ENCODE measurements at places on chromosomes 11 and 22.
A peak's percentile ranks its signal among the peaks of the same experiment; 100 is the strongest.

DNA sequence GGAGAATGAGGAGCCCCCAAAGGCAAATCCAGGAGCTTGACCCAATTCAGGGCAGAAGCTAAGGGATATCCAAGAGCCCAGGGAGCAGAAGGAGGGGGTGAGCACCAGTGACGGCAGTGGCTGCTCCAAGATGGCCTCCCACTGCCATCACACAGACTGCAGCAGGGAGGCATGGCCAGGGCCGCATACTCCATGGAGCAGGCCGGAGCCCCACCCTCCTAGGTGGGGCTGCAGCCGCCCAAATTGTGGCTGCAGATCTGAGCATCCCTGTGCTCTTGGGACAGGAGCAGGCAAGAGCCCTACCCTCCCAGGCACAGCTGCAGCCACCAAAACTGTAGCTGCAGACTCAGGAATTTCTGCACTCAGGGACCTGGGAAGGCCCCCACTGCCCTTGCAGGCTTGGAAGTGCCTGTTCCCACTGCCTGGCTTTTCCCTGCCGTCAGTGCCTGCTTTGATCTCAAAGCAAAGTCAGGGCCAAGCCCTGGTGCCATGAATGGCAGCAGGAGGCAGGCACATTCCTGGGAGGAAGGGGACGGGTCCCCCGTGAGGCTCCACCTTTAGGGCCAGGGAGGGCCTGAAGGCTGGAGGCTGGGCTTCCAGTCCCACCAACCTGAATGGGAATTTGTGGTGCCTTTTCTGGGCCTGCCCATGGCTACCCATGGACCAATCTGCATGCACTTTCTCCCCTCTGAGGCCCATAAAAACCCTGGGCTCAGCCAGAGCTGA is 10.3 kb upstream of the WNT7B start:
- DNase-seq, result no peak

DNA sequence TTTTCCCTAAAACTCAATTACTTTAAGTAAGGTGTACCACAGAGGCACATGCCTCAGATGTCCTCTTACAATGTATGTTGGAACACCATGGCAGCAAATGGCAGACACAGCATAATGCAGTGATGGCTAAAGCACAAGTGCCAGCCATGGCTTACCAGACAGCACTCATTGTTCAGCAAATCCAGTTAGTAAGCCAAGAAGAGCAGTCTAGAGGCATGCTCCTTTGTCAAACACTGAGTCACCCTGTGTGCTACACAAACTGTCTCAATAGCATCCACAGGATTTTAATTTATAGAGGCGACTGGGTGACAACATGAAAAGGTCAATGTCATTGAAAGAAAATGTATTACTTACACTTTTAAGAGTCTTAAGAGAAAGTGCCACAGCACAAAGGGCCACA is 140.6 kb downstream of the KCNA4 start:
- DNase-seq, result no peak

DNA sequence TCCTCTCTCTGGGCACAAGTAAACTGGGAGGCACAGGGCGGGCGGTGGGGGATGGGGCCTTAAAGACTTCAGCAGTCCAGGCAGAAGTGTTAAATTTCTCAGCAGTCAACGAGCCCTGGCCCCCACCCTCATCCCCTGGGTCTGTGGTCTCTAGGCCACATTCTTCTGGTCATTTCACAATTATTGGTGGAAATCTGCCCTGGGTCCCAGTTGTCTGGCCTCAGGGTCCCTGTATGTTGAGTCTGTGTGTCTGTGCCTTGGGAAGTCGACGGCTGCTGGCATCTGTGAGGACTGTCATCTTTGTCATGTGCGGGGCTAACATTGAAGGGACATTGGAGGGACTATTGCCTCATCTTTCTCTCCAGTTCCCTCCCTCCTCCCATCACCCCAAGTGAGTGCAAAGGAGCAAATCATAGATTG is 1.7 kb downstream of the TSPAN18 start:
- DNase-seq, result no peak

- DNase-seq, result peak; percentile 63
Measured at GRCh38 chr11:57414612-57415212, 12.2 kb downstream of the SLC43A3 start.

GRCh38 chr11:118939953-118940598 is 14.3 kb upstream of the BCL9L start:
- DNase-seq, result peak; percentile 93

DNA sequence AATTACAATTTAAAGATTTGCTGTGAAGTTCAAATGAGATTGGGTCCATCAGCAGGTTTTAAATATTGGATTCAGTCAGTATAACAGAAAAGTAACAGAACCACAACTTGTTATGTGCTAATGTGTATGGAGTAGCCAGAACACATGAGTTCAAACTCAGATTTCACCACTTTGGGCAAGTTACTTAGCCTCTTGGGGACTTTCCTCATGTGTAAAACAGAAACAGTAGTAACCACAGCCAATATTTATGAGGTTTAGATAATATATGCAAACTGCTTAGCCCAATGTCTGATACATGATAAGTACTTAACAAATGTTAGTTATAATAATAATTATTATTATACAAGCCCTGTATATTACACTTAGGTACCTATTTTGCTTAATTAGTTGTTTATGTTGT is 21.8 kb upstream of the SLC5A12 start:
- no peak for DNase-seq

DNA sequence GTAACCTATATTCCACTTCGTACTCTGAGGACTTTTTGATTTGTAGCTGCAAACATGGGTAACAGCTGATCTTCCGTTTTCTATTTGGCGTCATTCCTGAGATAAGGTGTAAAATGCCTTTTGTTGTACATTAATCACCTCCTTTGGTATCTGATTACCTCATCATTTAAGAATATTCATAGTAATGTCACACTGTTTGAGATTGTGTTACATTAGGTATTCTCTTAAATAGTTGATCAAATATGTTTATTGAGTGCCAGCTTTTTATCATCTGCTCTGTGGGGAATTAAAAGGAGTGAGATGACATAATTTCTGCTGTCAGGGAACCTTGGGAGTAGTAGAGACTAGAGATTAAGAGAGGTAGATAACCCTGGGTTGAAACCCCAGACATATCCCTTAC is 5.9 kb downstream of the NCAM1 start:
- no peak for DNase-seq

- no peak for DNase-seq
Measured at GRCh38 chr11:965206-965775, 39.6 kb downstream of the AP2A2 start.

DNA sequence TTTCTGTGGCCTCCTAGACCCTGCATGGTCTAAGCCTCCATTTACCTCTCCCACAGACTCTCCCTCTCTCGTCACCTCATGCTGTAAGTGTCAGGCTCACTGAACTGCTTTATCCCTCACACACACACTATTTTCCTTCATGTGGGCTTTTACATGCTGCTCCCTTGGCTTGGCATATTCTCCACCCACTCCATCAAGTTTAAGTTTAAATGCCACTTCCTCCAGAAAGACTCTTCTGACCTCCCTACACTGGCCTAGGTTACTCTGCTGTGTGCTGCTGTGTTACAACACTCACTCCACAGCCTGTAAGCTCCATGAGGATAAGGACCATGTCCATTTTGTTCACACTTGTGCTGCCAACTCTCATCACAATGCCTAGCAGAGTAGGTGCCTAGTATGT is 2.5 kb downstream of the DCHS1 start:
- no peak for DNase-seq

- DNase-seq, result no peak
Measured at GRCh38 chr11:55726715-55727324, 46.4 kb upstream of the OR5D13 start.

GRCh38 chr22:49546811-49547585 is 280.7 kb downstream of the BRD1 start:
- no peak for DNase-seq

DNA sequence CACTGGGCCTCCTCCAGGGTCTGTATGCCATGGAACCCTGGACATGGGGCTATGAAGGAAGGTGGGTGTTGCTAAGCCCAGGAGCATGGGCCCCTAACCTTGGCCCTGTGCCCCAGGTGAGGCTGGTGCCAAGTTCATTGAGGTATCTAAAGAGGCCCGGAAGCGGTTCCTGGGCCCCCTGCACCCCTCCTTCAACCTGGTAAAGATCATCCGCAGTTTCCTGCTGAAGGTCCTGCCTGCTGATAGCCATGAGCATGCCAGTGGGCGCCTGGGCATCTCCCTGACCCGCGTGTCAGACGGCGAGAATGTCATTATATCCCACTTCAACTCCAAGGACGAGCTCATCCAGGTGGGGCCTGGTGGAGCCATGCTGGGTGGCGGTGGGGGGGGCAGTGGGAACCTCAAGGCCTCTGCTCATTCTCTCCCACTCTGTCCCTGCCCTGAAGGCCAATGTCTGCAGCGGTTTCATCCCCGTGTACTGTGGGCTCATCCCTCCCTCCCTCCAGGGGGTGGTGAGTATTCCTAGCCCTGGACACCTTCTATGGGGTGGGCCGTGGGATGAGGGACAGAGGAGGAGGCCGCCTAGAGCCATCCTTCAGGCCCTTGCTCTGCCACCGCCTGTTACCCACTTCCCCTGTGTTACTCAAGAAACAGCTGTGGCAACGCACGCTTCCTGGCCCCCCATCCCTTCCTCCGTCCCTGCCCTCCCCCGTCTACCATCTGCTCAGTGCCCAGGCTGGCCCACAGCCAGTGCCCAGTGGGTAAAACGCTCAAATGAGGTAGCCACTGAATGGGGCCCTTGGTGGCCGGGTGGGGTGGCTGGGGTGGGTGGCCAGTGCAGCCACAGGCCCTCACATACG is 3.0 kb downstream of the PNPLA2 start:
- DNase-seq, result no peak

DNA sequence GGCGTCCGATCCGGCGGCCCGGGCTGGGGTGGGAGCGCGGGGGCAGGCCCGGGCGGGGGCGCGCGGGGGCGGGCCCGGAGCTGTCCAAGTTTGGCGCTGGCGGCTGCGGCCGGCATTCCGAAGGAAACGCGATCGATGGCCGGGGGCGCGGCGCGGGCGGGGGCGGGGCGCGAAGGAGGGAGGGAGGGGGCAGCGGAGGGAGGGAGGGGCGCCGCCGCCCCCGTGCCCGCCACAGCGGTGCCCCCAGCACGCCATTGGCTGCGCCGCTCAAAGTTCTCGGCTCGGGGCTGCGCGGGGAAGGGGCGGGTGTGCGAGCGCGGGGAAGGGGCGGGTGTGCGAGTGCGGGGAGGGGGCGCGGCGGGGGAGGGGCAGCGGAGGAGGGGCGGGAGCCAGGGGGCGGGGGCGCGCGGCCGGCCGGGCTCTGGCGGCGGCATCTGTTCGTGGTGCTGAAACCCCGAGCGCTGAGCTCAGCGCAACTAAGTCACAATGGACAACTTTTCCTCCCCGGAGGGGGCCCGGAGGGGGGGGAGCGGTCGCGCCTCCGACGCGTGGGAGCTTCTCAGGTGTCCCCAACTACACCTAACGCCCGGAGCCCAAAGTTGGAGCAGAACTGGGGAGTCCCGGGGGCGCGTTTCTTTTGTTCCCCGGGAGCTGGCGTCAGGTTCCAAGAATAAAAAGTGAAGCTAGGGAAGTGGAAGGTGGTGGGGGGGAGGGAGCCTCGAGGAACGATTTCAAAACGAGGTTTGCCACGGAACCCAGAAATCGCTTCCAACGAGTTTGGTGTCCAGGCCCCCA is 2.2 kb downstream of the PHF21B start:
- no peak for DNase-seq

GRCh38 chr11:85595285-85595884 is 31.8 kb downstream of the DLG2 start:
- peak; percentile 5 for DNase-seq

GRCh38 chr11:38510041-38510440 is 1912.0 kb upstream of the RAG2 start:
- no peak for DNase-seq

GRCh38 chr11:123381817-123382554 is 48.1 kb upstream of the GRAMD1B start:
- no peak for DNase-seq

- no peak for DNase-seq
Measured at GRCh38 chr11:3130269-3131071, 34.6 kb downstream of the OSBPL5 start.

DNA sequence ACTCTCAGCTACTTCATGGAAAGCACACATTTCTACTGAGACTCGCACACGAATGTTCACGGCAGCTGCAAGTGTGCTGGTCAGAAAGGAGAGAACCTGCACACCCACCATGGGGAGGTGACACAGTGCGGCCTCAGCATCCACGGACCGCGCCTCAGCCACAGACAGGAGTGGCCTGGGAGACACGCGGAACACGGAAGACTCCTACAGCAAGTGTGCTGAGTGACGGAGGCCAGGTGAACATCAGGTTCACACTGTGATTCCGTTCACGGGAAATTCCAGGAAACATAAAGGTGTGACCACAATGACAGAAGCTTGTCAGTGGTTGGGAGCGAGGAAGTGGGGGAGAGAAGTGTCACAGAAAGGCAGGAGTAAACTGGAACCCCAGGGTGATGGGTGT is 13.3 kb upstream of the MOB2 start:
- DNase-seq, result no peak

DNA sequence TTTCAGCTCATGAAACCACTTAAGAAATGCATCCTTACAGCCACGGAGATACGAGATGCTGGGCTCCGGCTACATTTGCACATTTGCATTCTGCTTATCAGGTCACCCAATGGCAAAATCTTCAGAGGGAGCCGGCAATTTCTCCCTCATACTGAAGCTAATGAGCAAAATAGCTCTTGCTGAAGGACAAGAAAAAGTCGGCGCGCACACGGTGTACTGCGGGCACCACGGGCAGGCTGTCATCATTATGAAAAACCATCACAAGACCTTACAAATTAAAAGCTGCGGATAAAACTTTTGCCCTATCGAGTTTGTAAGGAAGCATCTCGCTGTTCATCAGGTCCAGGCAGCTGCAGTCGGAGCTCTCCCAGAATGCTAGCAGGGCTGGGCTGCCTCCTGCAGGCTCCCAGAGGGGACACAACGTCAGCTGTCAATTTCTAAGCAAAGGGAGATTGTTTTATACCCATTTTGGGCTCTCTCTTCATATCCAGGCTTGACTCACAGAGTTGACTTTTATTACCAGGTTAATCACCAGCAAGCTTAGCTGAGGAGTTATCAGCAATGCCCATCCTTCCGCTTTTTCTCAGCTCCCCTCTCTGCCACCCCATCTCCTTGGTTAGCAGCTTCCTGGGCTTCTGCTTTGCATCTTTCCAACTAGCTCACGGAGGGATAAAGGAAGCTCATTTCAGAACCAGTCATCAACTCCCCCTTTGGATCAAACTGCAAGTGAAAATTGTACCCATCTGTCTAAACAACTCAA is 375.1 kb downstream of the OPCML start:
- no peak for DNase-seq

Data from HL-60 (cell line).